ENCODE measurements at places on chromosomes 3 and 15. TPM values are rescaled to one million over a fixed set of nuclear protein-coding genes. Genes with fewer than 3 reads are reported as not detected.

Gene CFAP92
- total RNA-seq = not detected

Gene MOBP
- total RNA-seq = 0.09 TPM

Gene KNL1
- 8.2 TPM for total RNA-seq

Gene SLC24A5
- not detected for total RNA-seq

Gene MCCC1
- total RNA-seq = 18.6 TPM

Gene TICRR
- 2.6 TPM for total RNA-seq

Gene EIF4E3
- total RNA-seq = 1.3 TPM

Gene CRABP1
- total RNA-seq = not detected

Gene IGSF11
- total RNA-seq = not detected

Gene ZBED2
- total RNA-seq = 0.09 TPM

Gene CGNL1
- 20.9 TPM for total RNA-seq

Gene ATP2B2
- total RNA-seq = not detected

Gene BCL2A1
- 0.19 TPM for total RNA-seq

Gene VIPR1
- 1.8 TPM for total RNA-seq

Gene GANC
- 9.3 TPM for total RNA-seq

Gene ETV5
- 30.3 TPM for total RNA-seq

Gene LARP6
- total RNA-seq = 10.9 TPM

Gene WDR72
- total RNA-seq = not detected

Gene INO80
- 29.2 TPM for total RNA-seq

Gene THRB
- total RNA-seq = 0.38 TPM

Gene TIGIT
- not detected for total RNA-seq

Gene TRIM42
- total RNA-seq = not detected

Gene SCAMP2
- 18.4 TPM for total RNA-seq

Gene CSPG4
- total RNA-seq = under 0.01 TPM

Gene EPM2AIP1
- total RNA-seq = 9.9 TPM

Gene HTR3E
- total RNA-seq = not detected

Gene CAMP
- total RNA-seq = not detected

Gene C3orf49
- total RNA-seq = not detected

Gene PRTG
- 1.4 TPM for total RNA-seq
